ENCODE measurements at places on chromosomes 7 and 10.

DNA sequence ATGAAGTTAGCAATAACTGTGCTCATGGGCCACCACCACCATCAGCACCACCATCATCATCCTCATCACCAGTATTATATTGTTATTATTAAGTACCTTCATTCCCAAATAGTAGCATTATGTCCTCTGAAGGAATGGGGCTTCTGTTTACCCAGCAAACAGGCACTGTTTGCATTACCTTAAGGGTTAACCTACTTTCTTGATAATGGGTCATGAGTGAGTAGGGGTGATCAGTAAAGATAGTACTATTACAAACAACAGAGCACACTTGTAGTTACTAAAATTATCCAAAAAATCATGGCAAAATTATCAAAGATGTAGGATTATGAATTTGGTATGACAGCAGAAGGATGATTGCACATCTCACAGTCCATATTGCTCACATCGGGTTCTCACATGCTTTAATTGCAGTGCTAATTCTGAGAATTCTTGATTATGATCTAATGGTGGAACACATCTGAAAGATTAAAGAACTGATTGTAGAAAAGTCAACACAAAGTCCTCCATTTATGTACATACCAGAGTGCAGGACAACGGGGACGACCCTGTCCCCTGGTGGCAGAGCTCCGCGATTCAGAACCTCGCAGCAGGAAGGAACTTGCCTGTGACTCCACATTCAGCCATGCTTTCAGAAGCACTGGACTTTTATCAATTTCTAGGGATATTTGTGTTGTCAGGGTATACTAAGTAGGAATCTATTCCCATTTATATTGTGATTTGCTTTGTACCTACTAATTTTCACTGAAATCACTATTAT, 31.0 kb downstream of the PDE1C start:
- DNase-seq = no peak

DNA sequence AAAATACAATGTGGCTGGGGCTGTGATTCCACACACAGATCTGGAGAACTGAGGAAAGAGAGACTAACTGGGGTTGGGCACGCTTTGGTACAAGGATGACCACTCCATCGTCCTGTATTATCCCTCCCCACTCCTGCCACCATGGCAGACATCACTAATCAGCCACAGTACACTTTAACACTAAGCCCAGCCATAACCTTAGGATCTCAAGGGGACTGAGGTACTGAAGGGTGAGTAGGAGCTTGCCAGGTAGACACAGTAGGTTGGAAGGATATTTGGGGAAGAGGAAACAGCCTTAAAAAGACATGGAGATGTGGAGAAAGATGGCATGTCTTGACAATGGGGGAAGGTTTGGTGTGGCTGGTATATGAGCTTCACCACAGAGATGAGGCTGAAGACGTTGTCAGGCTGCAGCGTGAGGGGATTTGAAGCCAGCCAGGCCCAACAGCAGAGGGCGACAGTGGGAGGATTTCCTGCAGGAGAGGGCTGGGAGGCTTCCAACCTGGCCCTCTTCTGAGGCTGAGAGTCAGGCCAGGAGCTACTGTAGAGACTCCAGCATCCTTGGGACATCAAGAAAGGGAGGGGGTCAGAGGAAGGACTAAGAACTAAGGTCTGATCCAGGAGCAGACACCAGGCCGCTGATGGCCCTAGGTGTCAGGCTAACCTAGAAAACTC, 58.6 kb upstream of the COL13A1 start:
- DNase-seq = peak; percentile 51

DNA sequence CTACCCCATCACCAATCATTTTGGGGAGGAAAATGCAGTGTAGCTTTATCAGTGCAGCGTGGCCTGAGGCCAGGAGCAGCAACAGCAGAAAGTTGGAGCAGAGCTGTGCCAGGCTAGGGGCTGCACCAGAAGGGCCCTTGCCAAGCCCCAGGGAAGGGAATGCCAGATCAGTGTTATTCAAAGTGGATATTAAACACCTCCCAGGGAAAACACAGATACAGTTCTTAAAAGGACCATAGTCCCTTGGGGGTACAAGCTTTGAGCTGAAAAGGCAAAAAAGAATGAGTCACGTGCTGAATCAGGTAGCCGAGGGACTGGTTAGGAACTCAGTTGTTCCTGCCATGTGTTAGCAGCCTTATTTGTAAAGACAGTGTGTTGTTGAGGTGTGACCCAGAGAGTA, 54.0 kb downstream of the GSDME start:
- DNase-seq = no peak

GRCh38 chr10:103637927-103638557, 144.5 kb downstream of the NEURL1 start:
- peak; percentile 63 for DNase-seq

DNA sequence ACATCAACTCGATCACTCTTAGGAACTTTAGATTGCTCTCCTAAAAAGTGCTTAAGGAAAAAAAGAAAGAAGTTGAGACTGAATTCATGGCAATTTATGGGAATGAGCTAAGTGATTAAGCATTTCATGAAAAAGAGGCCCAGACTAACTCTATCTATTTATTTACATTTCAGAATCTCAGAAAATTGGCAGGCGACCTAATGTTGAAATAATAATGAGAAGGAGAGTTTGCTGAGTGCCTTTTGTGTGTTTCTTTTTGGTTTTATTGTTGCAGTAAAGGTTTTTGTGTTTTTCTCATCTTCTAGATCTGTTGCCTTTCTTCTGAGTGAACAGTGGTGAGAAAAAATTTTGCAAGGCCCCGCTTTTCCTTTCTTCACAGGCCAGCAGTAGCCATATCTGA, 3.8 kb downstream of the GRK5 start:
- DNase-seq = peak; percentile 90

- peak; percentile 72 for DNase-seq
Observed at GRCh38 chr7:130721486-130722277, 12.3 kb downstream of the KLF14 start.

GRCh38 chr10:8361510-8361844, 307.0 kb downstream of the GATA3 start:
- no peak for DNase-seq
